ENCODE measurements at places on chromosomes 1 and 21.
A peak's percentile ranks its signal among the peaks of the same experiment; 100 is the strongest.

DNA sequence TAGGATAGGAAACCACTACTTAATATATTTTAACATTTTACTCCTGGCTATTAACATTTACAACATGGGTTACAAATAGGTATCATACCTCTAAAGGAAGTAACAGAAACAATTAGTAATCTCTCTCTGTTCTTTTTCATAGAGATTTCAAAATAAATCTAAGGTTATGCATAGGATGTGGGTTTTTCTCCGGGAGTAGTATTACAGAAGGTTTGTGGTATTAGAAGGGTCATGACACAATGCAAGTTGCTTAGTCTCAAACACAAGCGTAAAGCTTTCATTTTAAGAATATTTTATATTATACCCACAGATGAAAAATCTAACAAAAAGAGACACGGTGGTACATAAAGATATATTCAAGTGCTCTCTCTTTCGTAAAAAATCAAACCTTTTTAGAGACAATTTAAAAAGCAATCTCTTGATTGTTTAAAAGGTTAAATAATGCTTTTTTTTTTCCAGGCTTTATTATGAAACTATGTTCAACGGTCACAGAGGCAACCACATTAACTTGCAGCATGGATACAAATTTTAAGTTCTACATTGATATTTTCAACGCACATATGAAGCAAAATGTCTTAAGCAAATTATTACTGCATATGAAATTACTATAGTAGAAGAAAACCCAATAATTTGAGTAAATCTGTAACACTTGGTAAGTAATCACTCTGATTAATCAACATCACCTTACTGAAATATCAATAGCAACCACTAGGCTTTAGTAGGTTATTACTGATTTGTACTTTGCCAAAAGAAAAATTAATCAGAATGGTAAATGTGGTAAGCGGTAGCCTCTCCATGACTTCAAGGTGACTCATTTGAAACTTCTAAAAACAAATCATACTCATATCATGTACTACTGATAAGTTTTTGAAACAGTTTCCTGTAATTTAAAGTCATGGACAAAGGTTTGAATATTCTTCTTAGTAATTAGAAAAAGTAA, 97.4 kb upstream of the GFI1 start:
- peak; percentile 82 for DNase-seq

- DNase-seq: no peak
These were observed 17.1 kb upstream of the RSPO1 start for GRCh38 chr1:37651803-37652202.

DNA sequence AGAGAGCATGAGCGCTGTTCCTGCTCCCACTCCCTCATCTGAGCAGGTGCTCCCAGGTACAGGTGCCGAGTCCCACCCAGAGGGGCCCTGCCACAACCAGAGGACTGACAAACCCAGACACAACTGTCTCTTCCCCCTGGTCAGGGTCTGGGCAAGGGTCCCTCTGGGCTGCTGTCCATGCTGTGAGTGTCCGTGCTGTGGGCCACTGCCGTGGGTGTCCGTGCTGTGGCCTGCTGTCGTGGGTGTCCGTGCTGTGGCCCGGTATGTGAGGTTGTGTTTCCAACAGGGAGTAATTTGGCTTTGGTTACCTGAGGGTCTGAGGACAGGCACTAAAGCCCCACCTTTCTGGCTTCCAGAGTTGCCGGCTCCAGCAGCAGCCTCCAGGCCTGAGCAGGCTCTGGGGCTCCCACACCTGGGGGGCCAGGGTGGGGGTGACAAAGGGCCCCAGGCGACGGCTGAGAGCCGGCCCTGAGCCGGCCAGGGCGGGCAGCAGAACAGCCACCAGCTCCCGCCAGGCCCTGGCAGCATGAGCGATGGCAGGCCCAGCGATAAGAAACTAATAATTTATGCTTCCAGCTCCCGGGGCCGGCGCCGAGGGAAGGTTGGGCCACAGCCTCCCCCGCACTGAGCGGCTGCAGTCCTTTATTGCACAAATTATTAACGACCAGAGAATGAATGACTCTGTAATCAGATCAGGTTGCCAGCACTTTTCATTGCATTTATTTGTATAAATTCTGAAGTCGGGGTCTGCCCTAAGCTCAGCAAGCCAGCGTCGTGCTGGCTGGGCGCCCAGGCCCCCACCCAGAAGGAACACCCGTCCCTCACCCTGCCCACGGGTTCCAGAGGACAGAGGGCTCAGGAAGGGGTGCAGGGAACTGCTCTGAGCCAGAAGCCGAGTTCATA, 7.3 kb upstream of the SAMD11 start:
- no peak for DNase-seq

DNA sequence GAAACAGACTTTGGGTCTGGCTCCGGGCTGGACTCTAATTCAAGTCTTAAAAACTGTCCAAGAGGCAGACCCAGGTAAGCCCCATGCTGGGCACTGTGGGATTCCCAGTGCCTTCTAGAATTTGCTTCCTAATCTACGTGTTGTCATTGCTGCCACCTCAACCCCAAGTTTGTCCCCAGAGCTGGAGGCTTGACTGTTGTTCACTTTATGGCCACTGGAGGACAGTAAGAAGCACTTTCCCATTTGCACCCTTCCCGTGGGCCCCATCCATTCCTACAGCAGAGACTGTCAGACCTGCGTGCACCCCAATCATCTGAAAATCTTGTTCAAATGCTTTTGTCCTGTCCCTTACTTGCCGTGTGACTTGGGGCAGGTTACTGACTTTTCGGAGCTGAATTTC, 29.4 kb upstream of the VASH2 start:
- no peak for DNase-seq

DNA sequence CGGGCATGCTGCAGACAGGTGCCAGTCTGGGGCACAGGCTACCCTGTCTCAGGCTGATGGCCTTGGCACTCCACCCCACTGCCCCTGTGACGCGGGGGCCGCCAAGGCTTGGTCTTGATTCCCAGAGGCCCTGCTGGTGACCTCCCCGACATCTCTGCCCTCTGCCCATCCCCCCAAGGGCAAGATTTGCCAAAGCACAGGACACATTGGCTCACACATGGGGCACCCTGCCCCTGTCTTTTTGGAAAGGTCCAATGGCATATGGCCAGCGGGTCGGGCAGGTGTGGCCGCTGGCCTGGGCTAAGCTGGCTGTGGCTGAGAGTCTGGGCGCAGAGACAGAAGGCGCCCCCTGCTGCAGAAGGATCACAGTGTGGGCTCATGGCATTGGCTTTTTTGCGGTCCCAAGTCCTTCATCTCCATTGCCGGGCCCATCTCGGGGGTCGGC, 4.6 kb downstream of the MIB2 start:
- DNase-seq: no peak

DNA sequence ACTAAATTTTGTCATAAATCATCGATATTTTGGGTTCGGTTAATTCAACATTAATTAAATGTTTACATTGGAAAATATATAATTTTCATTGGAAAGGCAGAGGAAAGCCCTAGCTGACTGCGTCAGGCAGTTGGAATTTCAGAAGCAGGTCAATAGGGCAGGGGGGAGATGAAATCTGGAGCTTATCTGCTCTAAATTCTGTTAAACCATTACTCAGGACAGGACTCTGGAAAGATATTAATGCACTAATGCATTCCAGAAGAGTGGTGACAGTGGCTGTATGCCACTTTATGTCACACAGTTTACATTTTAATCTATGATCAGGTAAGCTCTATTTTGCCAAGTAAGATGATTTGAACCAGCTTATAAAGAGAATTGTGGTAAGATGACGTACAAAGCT, 153.0 kb upstream of the B3GALT2 start:
- DNase-seq: no peak

GRCh38 chr1:171084091-171084490, 6.6 kb upstream of the FMO3 start:
- no peak for DNase-seq

DNA sequence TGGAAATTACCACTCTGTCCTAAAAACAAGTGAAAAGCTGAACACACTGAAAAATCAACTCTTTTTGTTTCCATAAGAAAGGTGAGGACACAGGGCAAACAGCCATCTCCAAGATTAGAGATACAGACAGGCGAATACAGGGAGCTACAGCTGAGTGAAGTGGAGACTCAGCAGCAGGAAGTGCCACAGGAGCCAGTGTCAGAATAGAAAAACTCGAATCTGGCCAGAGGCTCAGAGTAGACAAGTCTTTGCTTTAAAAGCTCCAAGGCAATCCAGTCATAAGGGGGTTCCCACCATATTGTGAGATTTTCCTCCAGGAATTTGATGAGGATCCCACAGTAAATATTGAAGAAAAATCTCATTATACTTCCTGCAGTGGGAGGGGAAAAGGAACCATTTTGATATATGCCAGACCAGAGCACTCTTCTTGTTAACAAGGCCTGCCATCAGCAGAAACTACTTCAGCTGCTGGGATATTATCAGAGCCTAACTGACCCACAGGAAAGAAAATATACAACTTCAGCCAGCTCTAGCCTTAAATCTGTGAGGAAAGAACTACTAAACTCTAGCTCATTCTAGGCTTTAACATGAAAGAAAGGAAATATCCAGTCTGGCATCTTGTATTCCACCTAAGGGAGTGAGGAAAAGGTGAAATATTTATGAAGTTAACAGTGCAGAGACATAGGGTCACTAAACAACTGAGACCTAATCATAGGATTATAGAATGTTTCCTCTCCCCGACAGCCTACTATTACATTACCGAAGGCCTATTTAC, 256.2 kb upstream of the OLFM3 start:
- no peak for DNase-seq

DNA sequence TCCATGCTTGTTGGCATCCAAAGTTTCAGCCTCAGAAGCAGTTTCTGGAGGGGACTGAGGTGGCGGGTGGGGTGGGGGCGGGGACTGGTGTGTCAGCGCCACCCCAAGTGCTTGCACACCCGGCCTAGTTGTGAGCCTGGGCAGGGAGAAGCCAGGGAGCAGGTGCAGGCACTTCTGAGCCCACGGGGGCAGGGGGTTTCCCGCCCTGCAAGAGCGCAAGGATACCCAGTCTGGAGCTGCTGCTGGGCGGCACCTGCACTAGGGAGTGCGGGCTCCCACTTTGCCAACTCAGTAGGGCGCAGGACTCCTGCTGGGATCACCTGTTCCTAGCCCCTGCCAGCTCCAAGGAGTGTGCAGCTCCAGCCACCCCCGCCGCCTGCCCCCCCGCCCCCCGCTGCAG, 33.5 kb downstream of the MAGI3 start:
- DNase-seq: no peak
